ENCODE measurements at places on chromosomes 3 and 15. TPM values are rescaled to one million over a fixed set of nuclear protein-coding genes. Genes with fewer than 3 reads are reported as not detected.

The GOLIM4 gene
- total RNA-seq, result 3.6 TPM

The ROBO2 gene
- under 0.01 TPM for total RNA-seq

The CCR8 gene
- 2.2 TPM for total RNA-seq

The TEX55 gene
- not detected for total RNA-seq

The TUBGCP4 gene
- total RNA-seq, result 4.9 TPM

The SLC12A1 gene
- total RNA-seq, result not detected

The TMEM158 gene
- 1.9 TPM for total RNA-seq

The EXD1 gene
- total RNA-seq, result not detected

The PTH1R gene
- total RNA-seq, result not detected

The MKRN2 gene
- 19.7 TPM for total RNA-seq

The LEKR1 gene
- total RNA-seq, result 9.4 TPM

The PLA2G4D gene
- not detected for total RNA-seq

The SEMA3G gene
- total RNA-seq, result 0.31 TPM

The MRAS gene
- 5.8 TPM for total RNA-seq

The CYP8B1 gene
- under 0.01 TPM for total RNA-seq

The SLC22A13 gene
- not detected for total RNA-seq

The GRK7 gene
- 0.10 TPM for total RNA-seq

The LRRC28 gene
- total RNA-seq, result 13.3 TPM

The CAPN3 gene
- total RNA-seq, result 4.1 TPM

The LYSMD4 gene
- total RNA-seq, result 6.6 TPM

The FHIT gene
- total RNA-seq, result 16.9 TPM

The AGBL1 gene
- under 0.01 TPM for total RNA-seq

The NUP210 gene
- total RNA-seq, result 63.0 TPM

The CAMK2N2 gene
- total RNA-seq, result not detected

The ECE2 gene
- total RNA-seq, result not detected

The CCDC50 gene
- 31.0 TPM for total RNA-seq

The STXBP5L gene
- not detected for total RNA-seq

The HCN4 gene
- under 0.01 TPM for total RNA-seq

The SLC51B gene
- total RNA-seq, result 0.10 TPM

The SLC33A1 gene
- total RNA-seq, result 30.3 TPM

All from mononuclear cell (primary cell).